Activated CD4-positive, alpha-beta T cell treated with anti-CD3 and anti-CD28 coated beads for 1 hour (primary cell): ENCODE measurements at places on chromosomes 16 and 17.

DNA sequence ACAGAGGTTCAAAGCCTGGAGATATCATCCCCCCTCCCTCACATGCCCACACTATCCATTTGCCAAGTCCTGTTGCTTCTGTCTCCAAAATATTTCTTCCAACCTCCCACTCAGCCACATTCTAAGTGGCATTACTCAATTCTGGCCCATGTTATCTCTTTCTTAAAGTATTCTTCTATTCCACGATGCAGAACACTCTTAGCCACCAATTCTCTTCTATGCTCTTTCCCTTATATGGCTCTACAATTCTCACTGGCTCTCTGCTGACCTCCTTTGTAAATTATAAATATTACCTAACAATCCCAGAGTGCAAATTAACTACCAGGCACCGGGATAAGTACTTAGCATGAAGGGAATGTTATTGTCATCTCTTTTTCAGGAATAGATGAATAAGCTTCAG, 82.4 kb downstream of the KCNJ2 start:
- no peak for DNase-seq

- no peak for DNase-seq
These were observed 296.8 kb downstream of the GRIN2A start for GRCh38 chr16:9885467-9885866.

GRCh38 chr16:8262299-8262698, 328.0 kb downstream of the TMEM114 start:
- no peak for DNase-seq

GRCh38 chr17:39951924-39952679, 10.7 kb upstream of the GSDMA start:
- DNase-seq, result no peak

DNA sequence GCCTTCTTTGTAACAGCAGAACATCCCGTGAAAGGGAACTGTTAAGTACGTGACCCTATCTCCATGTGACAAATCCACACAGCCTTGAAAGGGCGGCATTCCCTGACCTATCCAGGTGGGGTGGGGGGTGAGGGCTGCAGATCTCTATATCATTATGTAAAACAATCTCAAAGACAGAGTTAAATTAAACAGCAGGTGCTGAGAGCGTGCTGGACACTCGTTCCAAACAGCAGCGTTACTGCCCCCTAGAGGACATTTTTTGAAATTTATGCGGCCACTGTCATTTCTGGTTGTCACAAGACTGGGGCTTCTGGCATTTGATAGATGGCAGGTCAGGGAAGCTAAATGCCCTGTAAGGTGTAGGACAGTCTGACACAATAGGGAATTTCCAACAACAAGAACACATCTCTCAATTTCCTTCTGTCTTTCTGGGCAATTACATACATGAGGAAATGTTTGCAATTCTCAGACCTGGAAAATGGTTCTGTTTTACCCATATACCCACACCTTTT, 6.7 kb upstream of the SLC25A39 start:
- DNase-seq, result peak; percentile 46

DNA sequence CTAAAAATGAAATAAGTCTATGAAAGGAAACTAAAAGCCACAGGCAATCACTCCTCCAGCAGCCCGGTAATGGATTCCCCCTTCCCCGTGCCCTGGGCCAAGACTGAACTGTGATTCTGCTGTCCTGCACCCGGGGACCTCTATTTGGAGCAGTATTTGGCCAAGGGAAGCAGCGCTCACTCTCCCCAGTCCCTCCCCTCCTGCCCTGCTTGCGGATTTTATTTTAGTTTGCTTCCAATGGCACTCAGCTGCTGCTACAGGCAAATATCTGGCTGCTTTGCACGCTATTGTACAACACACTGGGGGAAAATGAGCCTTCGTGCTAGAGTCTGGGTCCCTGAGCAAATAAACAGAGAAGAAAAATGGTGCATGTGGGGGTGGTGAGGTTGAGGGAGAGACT, 975.7 kb upstream of the RBFOX1 start:
- no peak for DNase-seq

DNA sequence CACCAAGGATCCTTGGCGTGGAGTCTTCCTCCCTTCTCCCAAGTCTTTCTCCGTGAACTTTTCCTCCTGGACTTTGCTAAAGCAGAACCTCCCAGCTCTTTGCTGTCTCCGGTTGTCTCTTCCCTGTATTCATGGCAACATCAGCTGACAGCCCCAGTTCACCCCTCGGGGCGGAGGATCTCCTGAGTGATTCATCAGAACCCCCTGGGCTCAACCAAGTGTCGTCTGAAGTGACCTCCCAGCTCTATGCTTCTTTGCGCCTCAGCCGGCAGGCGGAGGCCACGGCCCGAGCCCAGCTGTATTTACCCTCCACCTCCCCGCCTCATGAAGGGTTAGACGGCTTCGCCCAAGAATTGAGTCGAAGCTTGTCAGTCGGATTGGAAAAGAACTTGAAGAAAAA, 943 bp downstream of the CNTROB start:
- no peak for DNase-seq

- DNase-seq, result no peak
These were observed 3.5 kb upstream of the C17orf113 start for GRCh38 chr17:42053731-42054500.

DNA sequence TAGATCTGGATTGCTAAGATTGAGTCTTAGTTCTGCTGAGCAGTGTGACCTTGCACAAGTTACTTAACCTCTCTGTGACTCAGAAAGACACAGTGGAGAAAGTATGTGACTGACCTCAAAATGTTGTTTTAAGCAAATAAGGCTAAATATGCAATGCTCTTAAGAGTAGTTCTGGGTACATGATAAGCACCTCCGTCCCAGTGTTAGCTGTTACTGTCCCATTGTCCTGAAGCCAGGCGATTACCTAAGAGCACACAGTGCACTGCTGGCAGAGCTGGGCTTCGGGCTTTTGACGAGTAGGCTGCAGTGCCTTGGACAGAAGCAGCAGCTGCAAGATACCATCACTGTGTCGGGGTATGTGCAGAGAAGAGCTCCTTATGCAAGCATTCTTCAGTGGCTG, 32.7 kb upstream of the FOXF1 start:
- no peak for DNase-seq

DNA sequence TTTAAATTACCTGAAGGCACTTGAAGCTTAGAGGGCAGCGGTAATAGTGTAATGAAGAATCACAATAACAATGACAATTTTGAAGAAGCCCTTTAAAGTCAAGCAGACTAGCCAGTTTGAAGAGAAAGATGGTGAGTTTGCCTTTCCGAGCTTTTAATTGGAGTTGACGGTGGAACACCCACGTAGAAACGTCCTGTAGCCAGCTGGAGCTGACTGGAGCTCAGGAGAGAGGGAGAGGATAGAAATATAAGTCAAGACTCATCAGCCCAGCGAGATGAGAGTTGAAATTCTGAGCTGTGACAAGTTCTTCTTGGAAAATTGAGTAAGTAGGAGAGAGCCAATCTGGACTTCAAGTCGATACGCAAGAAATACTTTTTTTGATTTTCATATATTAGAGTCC, 91.7 kb upstream of the CACNG3 start:
- no peak for DNase-seq

GRCh38 chr16:25487888-25488287, 203.9 kb upstream of the HS3ST4 start:
- no peak for DNase-seq

- DNase-seq, result peak; percentile 72
These were observed 44.9 kb downstream of the OTOA start for GRCh38 chr16:21708533-21709115.

DNA sequence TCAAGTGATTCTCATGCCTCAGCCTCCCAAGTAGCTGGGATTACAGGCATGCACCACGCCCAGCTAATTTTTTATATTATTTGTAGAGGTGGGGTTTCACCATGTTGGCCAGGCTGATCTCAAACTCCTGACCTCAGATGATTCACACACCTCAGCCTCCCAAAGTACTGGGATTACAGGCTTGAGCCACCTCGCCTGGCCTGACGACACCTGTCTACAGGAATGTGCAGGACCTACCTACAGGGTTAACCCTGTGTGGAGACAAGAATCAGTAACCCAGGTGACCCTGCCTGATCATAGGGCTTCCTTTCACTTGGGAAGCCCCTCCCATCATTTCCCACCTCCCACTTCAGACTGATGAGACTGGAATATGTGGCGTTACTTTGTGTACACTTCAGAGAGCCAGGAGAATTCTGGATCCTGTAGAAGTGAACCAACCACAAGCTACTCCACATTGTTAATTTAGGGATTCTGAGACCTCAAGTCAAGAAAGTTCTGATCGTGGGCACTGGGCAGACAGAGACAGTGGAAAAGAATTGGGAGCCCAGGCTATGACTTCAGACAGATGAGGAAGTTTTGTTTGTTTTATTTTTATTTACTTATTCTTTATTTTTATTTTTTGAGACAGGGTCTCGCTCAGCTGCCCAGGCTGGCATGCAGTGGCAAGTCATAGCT, 5.7 kb upstream of the MILR1 start:
- DNase-seq, result no peak

GRCh38 chr16:85504242-85504641, 108.9 kb upstream of the GSE1 start:
- DNase-seq, result no peak

GRCh38 chr16:10078541-10078949, 103.7 kb downstream of the GRIN2A start:
- no peak for DNase-seq

DNA sequence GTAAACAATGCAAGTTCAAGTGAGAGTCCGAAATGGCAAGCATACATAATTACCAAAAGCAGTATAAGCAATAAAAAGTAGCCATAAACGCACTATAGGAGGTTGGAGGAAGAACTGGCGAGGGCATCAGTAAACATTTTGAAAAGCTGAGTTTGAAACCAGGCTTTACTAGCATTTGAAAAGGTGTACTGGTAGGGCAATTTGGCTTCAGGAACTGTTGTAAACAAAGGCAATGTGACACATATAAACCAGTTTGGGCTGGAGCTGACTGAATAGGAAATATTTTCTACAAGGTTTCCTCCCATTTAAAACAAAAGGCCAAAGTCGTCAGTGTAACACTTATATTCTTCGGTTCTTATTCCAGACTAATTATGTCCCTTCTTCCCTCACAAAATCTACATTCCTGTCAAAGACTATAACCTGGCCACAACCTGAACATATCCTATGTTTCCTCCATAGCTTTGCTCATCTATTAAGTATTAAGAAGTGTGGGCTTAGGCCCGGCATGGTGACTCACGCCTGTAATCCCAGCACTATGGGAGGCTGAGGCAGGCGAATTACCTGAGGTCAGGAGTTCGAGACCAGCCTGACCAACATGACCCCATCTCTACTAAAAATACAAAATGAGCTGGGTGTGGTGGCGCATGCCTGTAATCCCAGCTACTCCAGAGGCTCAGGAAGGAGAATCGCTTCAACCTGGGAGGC, 7.8 kb downstream of the CBX1 start:
- DNase-seq, result no peak

DNA sequence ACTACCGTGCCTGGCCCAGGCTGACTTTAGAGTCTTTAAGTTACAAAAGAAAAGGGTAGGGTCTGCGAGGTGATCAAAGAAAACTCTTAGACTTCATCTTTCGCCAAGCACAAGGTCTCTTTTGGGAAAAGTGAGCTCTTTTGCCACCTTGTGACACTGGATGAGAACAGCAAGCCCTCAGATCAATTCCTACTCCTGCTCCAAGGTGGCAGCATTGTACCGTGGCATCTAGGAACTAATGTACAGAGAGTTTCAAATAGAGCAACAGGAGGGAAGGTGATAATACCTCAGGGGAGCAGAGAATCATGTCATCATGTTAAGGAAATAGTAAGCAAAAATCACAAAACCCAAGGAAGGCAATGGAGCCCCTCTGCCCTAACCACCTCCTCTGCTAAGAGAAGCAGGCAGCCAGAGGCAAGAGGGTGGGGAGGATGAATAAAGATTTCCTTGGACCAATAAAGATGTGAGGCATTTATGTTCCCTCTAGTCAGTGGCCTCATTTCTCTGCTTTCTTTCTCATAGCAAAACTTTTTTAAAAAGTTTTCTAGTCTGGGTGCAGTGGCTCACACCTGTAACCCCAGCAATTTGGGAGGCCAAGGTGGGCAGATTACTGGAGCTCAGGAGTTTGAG, 2.1 kb upstream of the C17orf78 start:
- peak; percentile 47 for DNase-seq

GRCh38 chr16:75294773-75295459, 43.5 kb upstream of the BCAR1 start:
- DNase-seq, result no peak

DNA sequence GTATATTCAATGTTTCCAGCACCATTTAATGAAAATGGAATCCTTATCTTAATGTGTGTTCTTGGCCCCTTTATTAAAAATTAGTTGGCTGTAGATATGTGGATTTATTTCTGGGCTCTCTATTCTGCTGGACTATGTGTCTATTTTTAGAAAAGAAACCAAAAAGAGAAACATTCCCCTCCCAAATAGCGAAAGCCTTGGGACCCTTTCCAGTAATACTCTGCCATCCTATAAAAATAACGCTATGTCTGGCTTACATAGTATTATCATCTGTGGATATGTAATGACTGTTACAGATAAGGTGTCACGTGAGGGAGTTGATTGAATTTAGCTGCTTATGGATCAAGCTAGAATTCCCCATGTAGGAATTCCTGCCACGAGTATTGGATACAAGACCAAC, 279.3 kb upstream of the KIF2B start:
- DNase-seq, result no peak

- DNase-seq, result no peak
These were observed 33.0 kb downstream of the TBX4 start for GRCh38 chr17:61485067-61485775.

DNA sequence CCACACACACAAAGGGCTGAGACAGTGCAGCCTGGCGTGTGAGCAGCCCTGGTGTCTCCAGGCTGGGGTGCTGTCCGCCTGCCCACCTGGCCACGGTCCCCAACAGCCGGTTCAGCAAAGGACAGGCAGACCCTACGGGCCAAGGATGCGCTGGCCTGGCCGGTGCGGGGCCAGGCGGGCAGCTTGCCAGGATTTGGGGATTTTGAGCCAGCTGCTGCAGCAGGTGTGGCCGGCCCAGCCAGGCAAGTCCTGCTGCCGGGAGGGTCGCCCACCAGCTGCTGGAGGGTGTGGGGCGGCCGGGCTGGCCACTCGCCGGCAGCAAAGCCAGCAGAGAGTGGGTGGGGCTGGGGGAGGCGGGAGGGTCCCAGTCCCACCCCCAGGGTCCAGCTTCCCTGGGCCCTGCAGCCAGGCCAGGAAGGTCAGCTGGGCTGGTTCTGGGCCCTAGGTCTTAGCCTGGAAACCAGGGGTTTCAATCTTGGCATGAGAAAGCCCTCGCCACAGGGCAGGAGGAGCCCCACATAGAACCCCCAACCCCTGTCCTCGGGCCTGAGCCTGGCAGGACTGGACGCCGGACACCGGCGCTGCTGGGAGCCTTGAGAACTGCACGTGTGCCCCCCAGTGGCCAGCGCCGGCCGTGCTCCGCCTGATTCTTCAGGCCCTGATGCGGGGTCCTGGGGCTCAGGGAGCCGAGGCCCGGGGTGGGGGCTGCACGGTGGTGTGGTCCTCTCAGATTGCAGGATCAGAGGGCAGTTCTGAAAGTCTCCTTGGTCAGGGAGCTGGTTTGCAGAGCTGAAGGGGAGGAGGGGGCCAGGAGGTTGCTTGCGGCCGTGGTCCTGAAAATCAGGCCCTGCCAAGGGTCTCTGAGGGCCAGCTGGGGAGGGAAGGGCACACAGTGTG, 17.6 kb upstream of the SSTR5 start:
- no peak for DNase-seq

- DNase-seq, result no peak
These were observed 24.8 kb downstream of the CYB5D2 start for GRCh38 chr17:4167786-4168185.
